ENCODE measurements at places on chromosomes 1 and 21. TPM values are rescaled to one million over a fixed set of nuclear protein-coding genes. Genes with fewer than 3 reads are reported as not detected.

DNA sequence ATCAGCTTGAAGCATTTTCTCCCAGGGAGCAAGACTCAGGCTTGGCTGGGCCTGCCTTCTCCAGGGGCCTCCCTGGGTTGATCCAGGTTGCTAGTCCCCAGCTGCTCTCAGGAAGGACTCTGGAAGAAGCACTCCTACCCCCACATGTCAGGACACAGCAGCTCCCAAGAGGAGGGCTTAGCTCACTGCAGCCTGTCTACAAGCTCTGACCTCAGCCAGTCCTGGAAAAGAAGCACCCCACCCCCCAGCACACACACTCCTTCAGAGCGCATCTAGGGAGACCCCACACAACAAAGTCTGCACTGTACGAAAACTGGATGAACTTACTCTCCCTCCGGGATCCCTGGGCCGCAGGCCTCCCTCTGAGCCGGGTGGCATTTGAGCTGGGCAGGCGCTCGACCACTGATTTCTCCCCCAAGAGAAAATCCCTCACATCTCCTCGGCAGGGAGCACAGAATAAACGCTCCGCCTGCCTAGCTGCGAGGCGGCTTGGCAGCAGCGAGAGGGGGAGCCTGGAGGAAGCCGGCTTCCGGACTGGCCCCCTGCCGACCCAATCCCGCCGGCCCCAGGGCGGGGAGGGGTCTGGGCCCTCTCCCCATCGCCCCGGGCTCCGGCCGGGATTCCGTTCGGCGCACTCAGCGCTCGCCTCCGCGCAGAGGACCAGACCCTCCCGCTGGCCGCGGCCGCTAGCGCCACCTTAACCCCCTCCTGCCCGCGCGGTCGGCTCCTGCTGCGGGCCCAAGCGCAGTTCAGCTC lies at the start of gene KCNA2:
TSS of gene KCNA2 (minus strand) at position 458 of the 756 bp plus-strand sequence. CDS start 1,576 bp downstream, outside the sequence.
- peak; percentile 87 for DNase-seq

The LCE1D gene
- not detected for total RNA-seq

DNA sequence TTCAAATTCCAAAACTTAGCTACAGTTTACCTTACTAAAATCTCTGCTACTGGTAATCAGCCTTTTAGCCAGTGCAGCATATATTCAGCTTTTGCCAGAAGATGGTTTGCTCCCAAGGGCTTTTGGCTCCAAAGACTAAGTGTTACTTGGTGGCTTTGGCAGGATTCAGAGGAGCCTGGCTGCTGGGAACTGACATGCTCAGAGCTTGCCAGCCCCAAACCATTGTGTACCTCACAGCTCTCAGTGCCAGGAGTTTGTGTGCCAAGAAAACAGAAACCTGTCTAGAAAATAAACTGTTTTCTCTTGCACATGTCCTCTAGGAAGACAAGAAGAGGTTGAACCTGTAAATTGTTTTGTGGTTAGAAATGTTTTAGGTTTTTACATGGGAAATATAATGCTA lies 315.9 kb downstream of the ST6GALNAC3 start:
- no peak for DNase-seq

The S100A3 gene
- not detected for total RNA-seq
